ENCODE measurements at places on chromosomes 6 and 20. TPM values are rescaled to one million over a fixed set of nuclear protein-coding genes. Genes with fewer than 3 reads are reported as not detected.

SEL1L2 gene
- total RNA-seq, result not detected

PKIB gene
- 0.71 TPM for total RNA-seq

RUNX2 gene
- 1.3 TPM for total RNA-seq

OR10C1 gene
- total RNA-seq, result not detected

PTCRA gene
- total RNA-seq, result not detected

C20orf202 gene
- total RNA-seq, result not detected

E2F1 gene
- 22.3 TPM for total RNA-seq

ARMC2 gene
- 2.2 TPM for total RNA-seq

ZBTB12 gene
- total RNA-seq, result 3.9 TPM

NFATC2 gene
- 8.4 TPM for total RNA-seq

RIPOR3 gene
- not detected for total RNA-seq

PLCB4 gene
- total RNA-seq, result 23.2 TPM

GRM1 gene
- 0.02 TPM for total RNA-seq

IRF4 gene
- total RNA-seq, result 0.25 TPM

FANCE gene
- 3.4 TPM for total RNA-seq

DSP gene
- 41.5 TPM for total RNA-seq

HLA-F gene
- 4.3 TPM for total RNA-seq

KIAA1755 gene
- total RNA-seq, result 0.21 TPM

PCED1A gene
- 26.6 TPM for total RNA-seq

SAMD10 gene
- total RNA-seq, result not detected

BTNL2 gene
- not detected for total RNA-seq
